Ascending aorta (tissue), 2 donors: ENCODE measurements at places on chromosomes 13 and 19. TPM values are rescaled to one million over a fixed set of nuclear protein-coding genes. Genes with fewer than 3 reads are reported as not detected.

DNA sequence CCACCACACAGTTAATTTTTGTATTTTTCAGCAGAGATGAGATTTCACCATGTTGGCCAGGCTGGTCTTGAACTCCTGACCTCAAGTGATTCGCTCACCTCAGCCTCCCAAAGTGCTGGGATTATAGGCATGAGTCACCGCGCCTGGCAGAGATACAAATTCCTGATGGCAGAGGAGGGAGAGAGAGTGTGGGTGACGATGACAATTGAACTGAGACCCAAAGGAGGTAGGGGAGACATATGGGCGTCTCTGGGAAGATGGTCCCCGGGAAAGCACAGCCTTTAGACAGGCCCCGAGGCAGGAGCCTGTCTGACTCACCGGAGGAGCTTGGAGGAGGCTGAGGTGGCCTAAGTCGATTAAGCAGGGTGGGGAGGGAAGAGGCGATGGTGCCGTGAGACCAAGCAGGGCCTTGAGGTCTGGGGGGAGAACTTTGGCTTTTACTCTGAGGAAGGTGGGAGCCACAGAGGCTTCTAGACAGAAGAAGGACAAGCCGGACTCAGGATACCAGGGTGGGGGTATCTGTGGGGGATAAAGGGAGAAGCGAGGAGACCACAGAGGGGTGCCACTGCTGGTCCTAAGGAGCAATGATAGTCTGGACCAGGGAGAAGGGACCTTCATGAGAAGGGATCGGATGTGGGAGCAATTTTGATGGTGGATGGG lies 38.2 kb downstream of the ARRDC2 start:
- no peaks in the 10 kb centered on the region for H3K27me3 ChIP-seq
- peaks cover 34% of the 10 kb centered on the region for H3K4me1 ChIP-seq
- peak overlapping the region; percentile 52 for H3K27ac ChIP-seq
- no peak overlapping the region for H3K4me3 ChIP-seq

GRCh38 chr13:49214917-49215376 lies 5.2 kb upstream of the MLNR start:
- no peaks in the 10 kb centered on the region for H3K36me3 ChIP-seq
- H3K4me3 ChIP-seq, result no peak overlapping the region
- no peak for DNase-seq
- H3K27ac ChIP-seq, result no peak overlapping the region
- no peaks in the 10 kb centered on the region for H3K4me1 ChIP-seq
- no peaks in the 10 kb centered on the region for H3K27me3 ChIP-seq

DNA sequence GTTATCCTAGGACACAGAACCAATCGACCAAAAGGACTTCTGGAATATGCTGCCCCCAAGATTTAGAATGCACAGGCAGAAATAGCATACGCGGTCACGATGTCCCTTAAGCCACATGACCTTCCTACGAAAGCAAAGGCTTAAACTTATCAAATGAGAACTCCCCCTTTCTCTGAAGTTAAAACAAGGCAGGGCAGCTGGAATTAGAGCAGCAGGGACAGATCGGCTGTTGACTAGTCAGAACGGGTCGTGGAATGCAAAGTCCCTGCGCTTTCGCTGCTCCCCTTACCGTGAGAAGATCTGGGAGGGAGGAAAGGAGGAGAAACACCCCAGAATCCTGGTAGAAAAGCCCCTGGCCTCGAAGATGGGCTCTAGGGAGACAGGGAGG lies 799 bp upstream of the USPL1 start:
- H3K36me3 ChIP-seq, result peaks cover 4% of the 10 kb centered on the region
- H3K4me1 ChIP-seq, result no peaks in the 10 kb centered on the region
- H3K4me3 ChIP-seq, result peak overlapping the region; percentile 77
- peak overlapping the region; percentile 100 for H3K27ac ChIP-seq
- DNase-seq, result peak; percentile 45

- H3K4me1 ChIP-seq, result peaks cover 27% of the 10 kb centered on the region
- peak overlapping the region; percentile 61 for H3K27ac ChIP-seq
- no peaks in the 10 kb centered on the region for H3K36me3 ChIP-seq
- peak overlapping the region; percentile 99 for H3K4me3 ChIP-seq
- no peak for DNase-seq
These were observed 1.5 kb downstream of the RGCC start for GRCh38 chr13:41458761-41459431.

DNA sequence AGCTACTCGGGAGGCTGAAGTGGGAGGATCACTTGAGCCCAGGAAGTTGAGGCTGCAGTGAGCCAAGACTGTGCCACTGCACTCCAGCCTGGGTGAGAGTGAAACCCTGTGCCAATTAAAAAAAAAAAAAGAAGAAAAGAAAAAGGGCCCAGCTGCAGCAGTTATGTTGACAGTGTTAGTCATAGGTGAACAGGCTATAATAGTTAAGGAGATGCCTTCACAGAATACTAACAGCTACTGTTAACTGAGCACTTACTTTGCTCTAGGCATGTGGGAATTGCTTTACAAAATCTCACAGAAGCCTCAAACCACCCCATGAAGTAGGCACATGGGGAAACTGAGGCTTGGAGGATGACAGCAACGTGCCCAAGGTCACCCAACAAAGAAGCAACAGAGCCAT lies 3.9 kb downstream of the FBXO17 start:
- peaks cover 7% of the 10 kb centered on the region for H3K36me3 ChIP-seq
- H3K4me3 ChIP-seq, result no peak overlapping the region
- peaks cover 11% of the 10 kb centered on the region for H3K4me1 ChIP-seq
- H3K27me3 ChIP-seq, result no peaks in the 10 kb centered on the region

- no peaks in the 10 kb centered on the region for H3K27me3 ChIP-seq
- H3K4me1 ChIP-seq, result no peaks in the 10 kb centered on the region
- no peaks in the 10 kb centered on the region for H3K36me3 ChIP-seq
- H3K4me3 ChIP-seq, result no peak overlapping the region
- no peak overlapping the region for H3K27ac ChIP-seq
These were observed 746.6 kb downstream of the UQCRFS1 start for GRCh38 chr19:28466107-28467045.

- no peaks in the 10 kb centered on the region for H3K36me3 ChIP-seq
- no peak overlapping the region for H3K4me3 ChIP-seq
- no peak for DNase-seq
- no peaks in the 10 kb centered on the region for H3K27me3 ChIP-seq
- H3K27ac ChIP-seq, result no peak overlapping the region
These were observed 372.1 kb downstream of the UQCRFS1 start for GRCh38 chr19:28840891-28841290.

DNA sequence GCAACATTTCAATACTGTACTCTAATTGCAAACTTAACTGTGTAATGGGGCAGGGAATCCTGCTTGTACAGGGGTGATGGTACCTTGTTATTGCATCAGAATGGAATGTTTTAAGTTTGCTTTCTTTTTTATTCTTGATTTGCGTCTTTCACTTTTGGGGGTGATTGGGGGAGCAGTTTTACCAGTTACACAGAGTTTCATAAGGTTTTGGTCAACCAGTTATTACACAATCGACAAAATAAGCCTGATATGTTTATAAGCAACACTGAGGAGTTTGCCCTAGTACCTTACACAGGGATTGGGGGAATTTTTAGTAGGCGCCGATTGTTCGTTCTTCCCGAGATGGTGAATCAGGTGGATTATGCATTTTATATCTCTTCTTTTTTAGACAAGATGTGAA lies 2.7 kb downstream of the KLF5 start:
- H3K36me3 ChIP-seq, result no peaks in the 10 kb centered on the region
- H3K4me1 ChIP-seq, result no peaks in the 10 kb centered on the region
- DNase-seq, result no peak
- no peak overlapping the region for H3K27ac ChIP-seq
- H3K4me3 ChIP-seq, result no peak overlapping the region

The SIGLEC12 gene
- not detected for total RNA-seq

The MEIS3 gene
- total RNA-seq, result 28.6 TPM

The EBI3 gene
- not detected for total RNA-seq
